Stimulated activated CD8-positive, alpha-beta memory T cell treated with anti-CD3 and anti-CD28 coated beads, Interleukin-15, amount 100 ng/mL, for 4 hours (primary cell): ENCODE measurements at places on chromosomes 4 and X.

- no peak for DNase-seq
Measured at GRCh38 chr4:147717878-147718277, 14.0 kb upstream of the ARHGAP10 start.

GRCh38 chr4:33349376-33349775, 2629.2 kb downstream of the PCDH7 start:
- DNase-seq, result no peak

DNA sequence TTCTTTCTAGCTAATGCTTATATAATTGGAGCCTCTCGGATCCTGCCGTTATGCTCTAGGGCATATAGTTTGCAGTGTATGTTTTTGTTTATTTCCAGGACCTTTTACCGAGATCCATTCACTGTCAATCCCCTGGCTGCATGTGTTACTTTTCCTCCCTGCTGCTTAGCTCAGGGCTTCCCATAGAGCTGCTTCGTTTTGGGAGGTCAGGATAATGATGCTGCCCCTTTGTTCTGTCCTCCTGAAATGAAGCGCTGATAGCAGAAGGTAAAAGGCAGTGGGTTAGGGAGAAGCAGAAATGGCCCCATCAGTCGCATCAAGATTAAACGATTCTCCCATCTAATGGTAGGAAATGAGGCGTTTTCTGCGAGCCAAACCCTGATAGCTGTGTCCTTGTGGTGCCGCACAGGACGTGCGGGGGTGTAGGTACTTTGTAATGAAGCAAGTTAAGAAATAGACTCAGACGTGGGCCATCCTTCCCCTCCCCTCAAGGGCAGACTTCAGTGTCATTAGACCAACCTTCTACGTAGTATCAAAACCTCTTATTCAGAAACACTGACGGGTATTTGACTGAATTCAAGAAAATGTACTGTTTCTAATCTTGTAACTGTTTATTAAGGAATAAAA, 37.3 kb downstream of the AFF2 start:
- no peak for DNase-seq

DNA sequence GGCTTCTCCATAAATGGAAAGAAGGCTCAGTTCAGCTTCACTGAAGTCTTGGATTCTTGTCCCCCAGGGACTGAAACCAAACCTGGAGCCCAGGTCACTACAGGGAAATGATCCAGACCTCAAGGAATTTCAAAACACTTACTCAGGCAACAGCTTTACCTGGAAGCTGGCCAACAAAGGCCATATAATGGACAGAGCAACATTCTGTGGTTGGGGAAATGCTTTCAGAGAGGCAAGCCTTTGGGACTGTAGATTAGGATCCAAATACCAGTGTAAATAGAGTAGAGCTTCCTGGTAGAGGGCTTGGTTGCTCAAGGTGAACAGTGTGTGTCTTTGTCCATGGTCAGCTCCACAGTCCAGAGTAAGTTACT, 57.0 kb upstream of the PROM1 start:
- no peak for DNase-seq

DNA sequence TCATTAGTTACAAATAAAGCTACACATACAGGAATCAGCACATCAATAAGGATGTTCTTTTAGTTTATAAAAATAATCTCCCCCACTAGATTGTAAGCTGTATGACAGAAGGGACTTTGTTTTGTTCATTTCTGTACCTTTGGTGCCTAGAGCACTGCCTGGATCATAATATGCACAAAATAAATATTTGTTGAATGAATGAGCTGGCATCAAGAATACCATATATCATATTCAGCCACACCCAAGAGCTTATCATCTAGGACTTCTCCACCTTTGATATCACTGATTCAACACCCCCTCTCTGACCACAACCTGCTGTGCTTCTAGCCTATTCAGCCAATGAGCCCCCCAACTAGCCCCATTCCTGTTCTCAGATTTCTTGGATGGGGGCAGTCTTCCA, 10.6 kb downstream of the SYTL4 start:
- no peak for DNase-seq
